ENCODE measurements at places on chromosomes 16 and 17. TPM values are rescaled to one million over a fixed set of nuclear protein-coding genes. Genes with fewer than 3 reads are reported as not detected.

DNA sequence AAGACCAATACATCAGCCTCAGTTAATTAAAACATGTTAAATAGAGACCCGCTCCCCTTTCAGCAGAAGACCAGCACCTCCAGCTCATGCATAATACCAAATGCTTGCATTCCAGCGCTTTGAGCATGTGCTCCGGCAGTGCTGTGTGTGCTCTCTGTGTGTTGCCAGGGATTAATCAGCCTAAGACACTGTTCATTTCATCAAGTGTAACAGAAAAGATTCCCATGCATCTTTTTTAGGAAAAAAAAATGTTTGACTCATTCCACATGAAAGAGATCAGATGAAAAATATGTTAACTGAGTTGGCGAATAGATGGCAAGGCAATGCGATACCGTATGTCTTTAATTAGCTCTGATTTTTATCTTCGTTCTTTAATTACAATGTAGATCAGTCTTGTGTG lies 187.6 kb downstream of the RPTOR start:
- H3K4me3 ChIP-seq, result no peak overlapping the region
- no peaks in the 10 kb centered on the region for H3K27me3 ChIP-seq
- H3K36me3 ChIP-seq, result peaks cover 10% of the 10 kb centered on the region
- DNase-seq, result no peak
- H3K27ac ChIP-seq, result no peak overlapping the region
- peaks cover 39% of the 10 kb centered on the region for H3K4me1 ChIP-seq

- peak; percentile 8 for DNase-seq
- peaks cover 19% of the 10 kb centered on the region for H3K4me1 ChIP-seq
- no peak overlapping the region for H3K4me3 ChIP-seq
- H3K27ac ChIP-seq, result no peak overlapping the region
- peaks cover 3% of the 10 kb centered on the region for H3K36me3 ChIP-seq
These were observed 571 bp upstream of the NME1 start for GRCh38 chr17:51152766-51153209.

- no peak overlapping the region for H3K4me3 ChIP-seq
- peaks cover 73% of the 10 kb centered on the region for H3K4me1 ChIP-seq
- no peak for DNase-seq
- H3K27me3 ChIP-seq, result no peaks in the 10 kb centered on the region
- H3K27ac ChIP-seq, result peak overlapping the region; percentile 84
These were observed 26.8 kb downstream of the GNA13 start for GRCh38 chr17:65029605-65030336.

DNA sequence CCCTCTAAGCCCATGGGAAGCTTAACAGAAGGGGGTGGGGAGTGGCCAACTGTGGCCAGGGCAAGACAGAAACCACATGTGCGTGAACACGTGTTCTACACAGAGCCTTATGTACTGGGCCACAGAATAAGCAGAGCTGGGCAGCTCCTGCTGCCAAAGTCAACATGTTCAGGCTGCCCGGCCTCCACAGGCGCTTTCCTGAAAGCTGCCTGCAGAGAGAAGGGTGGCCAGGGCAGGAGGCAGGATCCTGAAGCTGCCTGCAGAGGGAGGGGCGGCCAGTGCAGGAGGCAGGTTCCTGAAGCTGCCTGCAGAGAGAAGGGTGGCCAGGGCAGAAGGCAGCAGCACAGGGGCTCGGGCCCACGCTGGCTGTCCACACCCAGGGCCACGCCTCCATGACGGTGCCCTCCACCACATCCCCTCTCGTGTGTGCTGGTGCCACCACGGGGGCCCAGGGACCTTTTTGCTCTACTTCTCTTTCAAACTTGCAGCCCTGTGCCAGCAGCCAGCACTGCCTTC lies 79.5 kb downstream of the ANKRD11 start:
- H3K36me3 ChIP-seq, result peaks cover 15% of the 10 kb centered on the region
- H3K27me3 ChIP-seq, result no peaks in the 10 kb centered on the region
- peak overlapping the region; percentile 83 for H3K27ac ChIP-seq

DNA sequence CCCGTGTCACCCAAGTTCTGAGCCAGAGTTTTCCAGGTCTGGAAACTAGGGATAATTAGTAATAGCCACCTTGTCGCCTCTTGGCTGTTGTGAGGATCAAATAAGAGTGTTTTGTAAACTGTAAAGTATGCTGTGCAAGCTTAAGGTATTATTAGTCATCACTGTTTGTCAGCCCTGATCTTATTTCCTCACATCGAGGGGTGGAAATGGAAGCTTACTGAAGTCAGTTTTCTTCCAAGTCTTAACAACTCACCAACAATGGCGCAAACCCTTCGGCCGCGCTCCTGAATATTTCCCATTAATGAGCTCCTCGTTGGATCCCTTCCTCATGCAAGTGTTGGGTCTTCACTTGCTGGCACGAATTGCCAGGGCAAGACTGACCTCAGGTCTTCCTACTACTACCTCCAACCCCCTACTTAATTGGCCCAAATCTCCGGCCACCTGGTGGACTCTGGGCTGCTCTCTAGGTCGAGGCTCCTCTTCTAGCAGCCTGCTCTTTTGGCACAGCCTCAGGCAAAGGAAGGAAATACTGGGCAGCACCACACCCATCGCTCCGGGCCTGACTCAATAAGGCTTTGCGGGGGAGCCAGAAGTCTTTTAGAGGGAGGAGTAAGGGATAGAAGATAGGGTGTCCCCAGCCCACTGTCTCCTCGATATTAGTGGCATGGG lies 885 bp upstream of the SLC35B1 start:
- H3K27me3 ChIP-seq, result no peaks in the 10 kb centered on the region
- peak overlapping the region; percentile 82 for H3K27ac ChIP-seq
- H3K36me3 ChIP-seq, result peaks cover 5% of the 10 kb centered on the region
- DNase-seq, result no peak
- H3K4me1 ChIP-seq, result peaks cover 48% of the 10 kb centered on the region
- H3K4me3 ChIP-seq, result peak overlapping the region; percentile 89

DNA sequence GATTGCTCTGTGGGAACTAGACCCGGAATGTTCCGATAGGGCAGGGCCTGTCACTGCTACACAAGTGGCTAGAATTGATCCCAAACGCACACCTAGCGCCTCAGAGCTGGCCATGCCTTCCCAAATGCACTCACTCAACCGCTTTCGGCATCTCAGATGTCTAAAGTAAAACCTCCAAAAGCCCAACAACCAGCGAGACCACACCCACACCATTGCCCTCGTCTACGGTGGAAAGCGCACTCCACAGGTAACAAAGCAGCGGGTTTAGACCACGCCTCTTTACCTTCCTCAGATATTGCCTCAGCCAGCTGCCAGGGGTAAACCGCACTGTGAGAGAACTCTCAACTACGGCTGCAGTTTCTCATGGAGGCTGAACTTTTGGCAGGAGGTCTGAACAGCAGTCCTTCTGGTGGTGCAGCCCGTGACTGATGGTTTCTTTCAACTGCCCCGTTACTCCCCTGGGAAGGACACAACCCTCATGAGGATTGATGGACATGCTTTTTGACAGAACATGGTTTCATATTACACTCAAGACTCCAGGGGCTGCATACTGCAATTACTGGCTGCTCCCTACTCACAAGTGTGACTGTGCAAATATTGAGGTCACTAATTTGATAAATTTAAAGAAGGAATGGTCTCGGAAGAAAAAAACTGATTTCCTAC lies 34.5 kb downstream of the USP7 start:
- H3K27ac ChIP-seq, result peak overlapping the region; percentile 55
- H3K27me3 ChIP-seq, result no peaks in the 10 kb centered on the region
- peaks cover 61% of the 10 kb centered on the region for H3K4me1 ChIP-seq
- peak overlapping the region; percentile 3 for H3K4me3 ChIP-seq
- H3K36me3 ChIP-seq, result peaks cover 6% of the 10 kb centered on the region

DNA sequence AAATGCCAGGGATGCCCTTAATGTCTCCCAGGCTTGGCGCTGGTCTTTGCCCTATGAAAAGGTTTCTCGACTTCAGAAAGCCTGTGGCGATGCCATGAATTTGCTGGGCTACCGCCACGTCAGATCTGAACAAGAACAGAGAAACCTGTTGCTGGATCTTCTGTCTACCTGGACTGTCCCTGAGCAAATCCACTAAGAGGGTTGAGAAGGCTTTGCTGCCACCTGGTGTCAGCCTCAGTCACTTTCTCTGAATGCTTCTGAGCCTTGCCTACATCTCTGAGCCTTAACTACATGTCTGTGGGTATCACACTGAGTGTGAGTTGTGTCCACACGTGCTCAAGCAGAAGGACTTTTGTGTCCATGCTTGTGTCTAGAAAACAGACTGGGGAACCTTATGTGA lies 11.4 kb downstream of the CHST4 start:
- H3K4me3 ChIP-seq, result no peak overlapping the region
- H3K27me3 ChIP-seq, result peaks cover 9% of the 10 kb centered on the region
- peak; percentile 31 for DNase-seq
- peaks cover 5% of the 10 kb centered on the region for H3K4me1 ChIP-seq

- no peak overlapping the region for H3K27ac ChIP-seq
- H3K4me3 ChIP-seq, result no peak overlapping the region
- no peaks in the 10 kb centered on the region for H3K36me3 ChIP-seq
These were observed 31.7 kb downstream of the CRISPLD2 start for GRCh38 chr16:84851192-84852127.

- H3K27me3 ChIP-seq, result no peaks in the 10 kb centered on the region
- no peak for DNase-seq
- H3K36me3 ChIP-seq, result no peaks in the 10 kb centered on the region
- H3K4me1 ChIP-seq, result peaks cover 7% of the 10 kb centered on the region
- no peak overlapping the region for H3K27ac ChIP-seq
- no peak overlapping the region for H3K4me3 ChIP-seq
These were observed 16.9 kb upstream of the KSR1 start for GRCh38 chr17:27439342-27439741.

DNA sequence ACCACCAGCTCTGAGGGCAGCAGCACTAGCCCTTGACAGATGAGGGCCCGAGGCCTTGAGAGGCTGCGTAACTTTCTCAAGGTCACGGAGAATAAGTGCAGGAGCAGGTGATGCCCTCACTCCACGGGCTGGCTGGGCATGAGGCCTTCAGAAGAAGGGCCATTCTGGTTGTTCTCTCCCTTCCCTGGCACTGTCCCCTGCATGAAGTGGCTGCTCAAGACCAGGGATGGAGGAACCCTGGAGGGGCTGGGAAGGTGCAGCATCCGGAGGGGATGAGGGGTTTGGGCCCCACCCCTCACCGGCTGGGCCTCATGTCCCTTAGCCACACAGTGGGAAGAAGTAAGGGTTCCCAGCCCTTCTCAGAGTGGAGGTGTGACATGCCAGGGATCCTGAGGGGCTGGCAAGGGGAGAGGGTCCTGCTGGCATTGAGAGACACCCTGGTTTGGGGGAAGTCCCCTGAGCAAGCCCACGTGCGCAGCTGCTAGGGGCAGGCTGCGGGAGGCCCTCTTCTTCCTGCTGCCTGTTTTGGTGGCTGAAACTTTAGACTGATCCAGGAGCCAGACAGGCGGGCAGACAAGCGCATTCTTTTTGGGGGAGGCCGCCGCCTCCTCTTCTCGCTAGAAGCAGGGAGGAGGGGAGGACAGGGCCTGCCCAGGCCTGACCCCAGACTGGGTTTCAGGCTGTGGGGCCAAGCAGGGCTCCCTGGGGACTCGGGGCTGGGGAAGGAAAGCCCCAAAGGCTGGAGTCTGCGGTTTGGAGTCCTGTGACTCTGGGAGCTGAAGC lies 74.0 kb downstream of the N4BP1 start:
- no peak overlapping the region for H3K4me3 ChIP-seq
- peak overlapping the region; percentile 57 for H3K27ac ChIP-seq
- H3K4me1 ChIP-seq, result peaks cover 40% of the 10 kb centered on the region
- no peak for DNase-seq

DNA sequence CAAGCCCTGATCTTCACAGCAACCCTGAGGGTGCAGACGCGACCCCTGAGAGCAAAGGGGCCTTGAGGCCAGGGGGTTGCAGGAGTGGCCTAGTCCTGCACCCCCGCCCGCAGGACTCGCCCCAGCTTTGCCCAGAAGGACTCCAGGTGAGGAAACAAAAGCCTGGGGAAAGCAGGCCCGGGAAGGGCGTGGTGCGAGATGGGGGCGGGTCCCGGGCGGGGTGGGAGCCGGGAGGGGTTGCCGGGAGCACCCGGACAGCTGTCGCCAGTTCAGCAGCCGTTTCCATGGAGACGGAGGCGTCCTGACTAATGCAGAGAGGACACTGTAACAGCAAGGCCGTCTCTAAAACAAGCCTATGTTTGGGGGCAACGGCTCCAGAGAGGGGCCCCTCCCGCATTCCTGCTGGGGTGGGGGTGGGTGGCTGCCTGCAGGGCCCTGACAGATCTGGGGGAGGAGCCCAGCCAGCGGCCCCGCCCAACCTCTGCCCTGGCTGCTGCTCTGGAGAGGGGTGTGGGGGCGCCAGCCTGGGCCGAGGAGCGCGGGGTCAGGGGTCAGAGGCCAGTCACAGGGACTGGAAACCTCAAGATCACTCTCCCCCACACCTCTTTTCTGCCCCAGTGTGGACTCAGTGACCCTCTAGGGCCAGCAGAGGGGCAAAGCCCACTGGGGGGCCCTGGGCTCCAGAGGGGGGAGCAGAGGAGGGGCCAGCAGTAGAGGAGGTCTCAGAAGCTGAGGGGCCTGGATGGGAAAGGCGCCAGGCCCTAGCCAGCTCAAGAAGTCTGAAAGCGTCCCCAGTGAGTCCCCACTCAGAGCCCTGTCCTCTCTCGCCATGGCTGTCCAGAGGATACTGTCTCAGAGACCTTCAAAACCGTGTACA lies 3.1 kb upstream of the TPPP3 start:
- no peak overlapping the region for H3K27ac ChIP-seq
- H3K27me3 ChIP-seq, result peaks cover 28% of the 10 kb centered on the region
- DNase-seq, result no peak
- H3K4me3 ChIP-seq, result no peak overlapping the region

DNA sequence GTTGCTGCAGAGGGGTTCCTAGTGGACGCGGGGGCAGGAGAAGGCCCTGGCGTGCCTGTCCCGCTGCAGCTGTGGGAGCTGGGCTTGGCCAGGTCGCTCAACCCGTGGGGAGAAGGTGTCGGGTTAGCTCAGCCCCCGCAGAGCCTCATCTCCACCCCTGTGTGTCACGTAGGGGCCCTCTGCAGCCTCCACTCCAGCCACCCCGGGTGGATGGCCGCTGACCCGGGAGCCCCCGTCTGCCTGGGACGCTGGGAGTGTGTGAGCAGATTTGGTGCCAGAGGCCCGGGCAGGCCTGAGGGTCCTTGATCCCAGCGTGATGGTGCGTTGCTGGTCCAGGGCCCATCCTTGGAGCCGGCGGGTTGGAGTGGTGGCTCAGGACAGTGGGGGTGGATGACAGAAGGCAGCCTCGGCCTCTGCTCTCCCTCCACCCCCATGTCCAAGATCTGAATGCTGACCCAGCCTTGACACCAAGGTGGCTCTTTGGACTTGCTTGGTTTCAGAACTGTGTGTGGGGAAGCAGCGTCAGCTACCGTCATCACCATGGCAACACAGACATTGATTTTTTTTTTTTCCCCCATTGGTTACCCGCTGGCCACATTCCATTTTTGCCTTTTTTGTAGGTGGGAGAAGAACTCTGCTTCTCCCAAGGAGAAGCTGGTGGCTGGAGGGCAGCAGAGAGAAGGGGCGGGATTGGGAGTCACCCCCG lies 35.7 kb downstream of the BAIAP2 start:
- no peaks in the 10 kb centered on the region for H3K36me3 ChIP-seq
- H3K4me1 ChIP-seq, result no peaks in the 10 kb centered on the region
- H3K27me3 ChIP-seq, result no peaks in the 10 kb centered on the region
- DNase-seq, result no peak
- H3K27ac ChIP-seq, result no peak overlapping the region
- no peak overlapping the region for H3K4me3 ChIP-seq

Gene KRT39
- not detected for total RNA-seq

Gene HOXB8
- not detected for total RNA-seq

Gene TRIM47
- 24.1 TPM for total RNA-seq

Gene NPLOC4
- 107 TPM for total RNA-seq

Gene WIPF2
- 35.5 TPM for total RNA-seq

Gene SDK2
- total RNA-seq, result 0.44 TPM

Gene KIF2B
- not detected for total RNA-seq

All from activated T-cell treated with anti-CD3 and anti-CD28 coated beads, Interleukin-2, amount 50 U/mL, for 72 hours (primary cell).